ENCODE measurements at places on chromosomes 12 and 14. TPM values are rescaled to one million over a fixed set of nuclear protein-coding genes. Genes with fewer than 3 reads are reported as not detected.
A peak's percentile ranks its signal among the peaks of the same experiment; 100 is the strongest.

DNA sequence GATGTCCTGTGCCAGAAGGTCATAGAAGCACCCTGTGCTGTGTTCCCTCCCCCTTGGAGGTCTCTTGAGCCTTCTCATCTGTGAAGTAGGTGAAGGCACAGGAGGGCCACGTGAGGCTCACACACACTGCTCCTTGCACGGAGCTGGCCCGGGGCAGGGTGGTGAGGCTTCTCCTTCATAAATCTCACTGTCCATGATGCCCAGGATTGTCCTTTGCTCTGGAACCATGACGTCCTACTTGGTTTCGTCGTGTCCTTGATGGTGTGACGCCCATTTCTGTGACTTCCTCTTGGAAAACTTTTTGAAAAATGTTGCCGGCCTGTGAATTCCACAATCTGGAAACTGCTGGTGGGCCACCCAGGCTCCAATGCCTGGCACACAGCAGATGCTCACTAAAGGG is 34.4 kb downstream of the SH2B3 start:
- H3K36me3 ChIP-seq = no peaks in the 10 kb centered on the region
- no peaks in the 10 kb centered on the region for H3K27me3 ChIP-seq
- no peak overlapping the region for H3K4me3 ChIP-seq
- DNase-seq = no peak

DNA sequence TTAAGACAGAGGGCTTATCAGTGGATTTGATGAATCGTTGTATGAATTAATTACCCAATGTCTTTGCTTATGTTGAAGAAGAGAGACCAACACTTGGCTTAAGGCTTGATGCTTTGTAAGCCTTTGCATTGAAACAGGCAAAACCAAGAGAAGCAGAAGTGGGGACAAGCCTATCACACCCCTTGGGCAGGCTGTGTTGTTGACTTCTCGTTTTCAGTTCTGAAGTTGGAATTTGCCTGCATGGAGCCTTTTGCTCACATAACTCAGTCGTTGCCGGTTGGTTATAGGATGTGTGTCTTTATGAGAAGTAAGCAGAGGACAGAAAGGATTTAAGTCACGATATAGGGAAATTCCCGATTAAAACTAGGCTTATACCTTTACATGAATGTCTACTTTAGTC is 94.7 kb downstream of the CCDC92 start:
- no peak overlapping the region for H3K4me3 ChIP-seq
- H3K27ac ChIP-seq = no peak overlapping the region
- H3K27me3 ChIP-seq = no peaks in the 10 kb centered on the region
- no peaks in the 10 kb centered on the region for H3K4me1 ChIP-seq

- H3K27me3 ChIP-seq = no peaks in the 10 kb centered on the region
- DNase-seq = no peak
- no peak overlapping the region for H3K27ac ChIP-seq
- no peaks in the 10 kb centered on the region for H3K36me3 ChIP-seq
These were observed 233.5 kb downstream of the SLC2A13 start for GRCh38 chr12:39872425-39872824.

- H3K27ac ChIP-seq = no peak overlapping the region
- H3K27me3 ChIP-seq = no peaks in the 10 kb centered on the region
- no peaks in the 10 kb centered on the region for H3K36me3 ChIP-seq
- no peaks in the 10 kb centered on the region for H3K4me1 ChIP-seq
- no peak for DNase-seq
These were observed 29.3 kb upstream of the NFKBIA start for GRCh38 chr14:35433826-35434225.

DNA sequence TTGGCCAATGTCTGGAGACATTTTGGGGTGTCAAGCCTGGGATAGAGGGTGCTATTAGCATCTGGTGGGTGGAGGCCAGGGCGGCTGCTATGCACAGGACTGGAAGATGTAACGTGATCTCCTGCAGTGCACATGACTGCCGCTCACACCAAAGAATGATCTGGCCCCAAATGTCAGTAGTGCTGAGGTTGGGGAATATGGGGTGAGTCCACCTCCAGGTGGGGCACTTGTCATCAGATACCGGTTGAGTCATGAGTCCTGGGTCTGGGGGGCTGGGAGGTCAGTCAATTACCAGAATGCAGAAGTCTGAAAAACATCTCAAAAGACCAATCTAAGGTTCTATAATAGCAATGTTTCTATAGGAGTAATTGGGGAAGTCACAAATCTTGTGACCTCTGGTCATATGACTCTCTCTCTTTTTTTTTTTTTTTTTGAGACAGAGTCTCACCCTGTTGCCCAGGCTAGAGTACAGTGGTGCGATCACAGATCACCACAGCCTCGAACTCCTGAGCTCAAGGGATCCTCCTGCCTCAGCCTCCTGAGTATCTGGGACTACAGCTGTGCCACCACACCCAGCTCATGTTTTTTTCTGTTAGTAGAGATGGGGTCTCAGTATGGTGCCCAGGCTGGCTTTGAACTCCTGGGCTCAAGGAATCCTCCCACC is 6.0 kb upstream of the SDSL start:
- no peaks in the 10 kb centered on the region for H3K27me3 ChIP-seq

GRCh38 chr14:81625343-81625742 is 91.7 kb upstream of the SEL1L start:
- H3K4me3 ChIP-seq = no peak overlapping the region
- H3K27me3 ChIP-seq = no peaks in the 10 kb centered on the region
- H3K27ac ChIP-seq = no peak overlapping the region
- DNase-seq = peak; percentile 5
- no peaks in the 10 kb centered on the region for H3K4me1 ChIP-seq

GRCh38 chr12:52669426-52669825 is 10.8 kb downstream of the KRT1 start:
- no peak overlapping the region for H3K27ac ChIP-seq
- no peak overlapping the region for H3K4me3 ChIP-seq
- H3K4me1 ChIP-seq = peaks cover 27% of the 10 kb centered on the region
- no peak for DNase-seq

DNA sequence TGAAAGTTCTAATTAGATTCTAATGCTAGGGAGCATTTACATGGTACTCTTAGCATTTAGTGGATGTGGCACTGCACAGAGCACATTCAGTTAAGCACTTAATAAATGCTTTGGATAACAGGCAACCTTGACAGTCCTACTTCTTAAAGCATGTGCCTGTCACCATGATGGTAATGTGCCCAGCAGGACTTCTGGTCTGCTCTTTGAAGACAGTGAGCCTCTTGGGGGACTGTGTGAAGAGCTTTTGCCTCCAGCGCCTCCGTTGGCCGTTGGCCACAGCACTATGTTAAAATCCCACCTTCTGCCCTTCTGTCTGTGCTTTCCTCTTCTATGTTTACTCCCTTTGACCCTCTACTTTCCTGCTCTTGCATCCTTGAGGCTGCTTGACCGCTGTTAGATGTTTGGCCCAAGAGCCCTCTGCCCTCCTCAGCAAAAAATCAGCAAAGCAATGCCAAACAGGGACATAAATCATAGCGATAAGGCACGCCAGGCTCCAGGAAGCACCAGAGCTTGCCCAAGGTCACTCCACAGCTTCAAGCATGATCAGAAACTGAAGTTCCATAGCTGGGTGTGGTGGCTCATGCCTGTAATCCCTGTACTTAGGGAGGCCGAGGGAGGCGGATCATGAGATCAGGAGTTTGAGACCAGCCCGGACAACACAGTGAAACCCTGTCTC is 8.3 kb downstream of the CDKL1 start:
- peaks cover 14% of the 10 kb centered on the region for H3K4me1 ChIP-seq
- H3K4me3 ChIP-seq = no peak overlapping the region
- H3K27me3 ChIP-seq = no peaks in the 10 kb centered on the region
- no peaks in the 10 kb centered on the region for H3K36me3 ChIP-seq
- DNase-seq = no peak
- H3K27ac ChIP-seq = no peak overlapping the region

DNA sequence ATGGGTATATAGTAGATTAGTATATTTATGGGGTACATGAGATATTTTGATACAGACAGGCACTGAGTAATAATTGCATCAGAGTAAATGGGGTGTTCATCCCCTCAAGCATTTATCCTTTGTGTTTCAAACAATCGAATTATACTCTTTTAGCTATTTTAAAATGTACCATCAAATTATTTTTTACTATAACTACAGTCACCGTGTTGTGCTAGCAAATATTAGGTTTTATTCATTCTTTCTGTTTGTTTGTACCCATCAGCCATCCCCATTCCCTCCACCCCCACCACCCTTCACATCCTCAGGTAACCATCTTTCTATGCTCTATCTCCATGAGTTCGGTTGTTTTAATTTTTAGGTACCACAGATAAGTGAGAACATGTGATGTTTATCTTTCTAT is 115.8 kb downstream of the NUBPL start:
- no peaks in the 10 kb centered on the region for H3K4me1 ChIP-seq
- no peak overlapping the region for H3K4me3 ChIP-seq
- H3K27me3 ChIP-seq = no peaks in the 10 kb centered on the region
- no peak overlapping the region for H3K27ac ChIP-seq

GRCh38 chr14:29054119-29054518 is 287.5 kb downstream of the FOXG1 start:
- H3K27ac ChIP-seq = no peak overlapping the region
- no peaks in the 10 kb centered on the region for H3K36me3 ChIP-seq
- no peaks in the 10 kb centered on the region for H3K4me1 ChIP-seq
- DNase-seq = no peak
- no peaks in the 10 kb centered on the region for H3K27me3 ChIP-seq

DNA sequence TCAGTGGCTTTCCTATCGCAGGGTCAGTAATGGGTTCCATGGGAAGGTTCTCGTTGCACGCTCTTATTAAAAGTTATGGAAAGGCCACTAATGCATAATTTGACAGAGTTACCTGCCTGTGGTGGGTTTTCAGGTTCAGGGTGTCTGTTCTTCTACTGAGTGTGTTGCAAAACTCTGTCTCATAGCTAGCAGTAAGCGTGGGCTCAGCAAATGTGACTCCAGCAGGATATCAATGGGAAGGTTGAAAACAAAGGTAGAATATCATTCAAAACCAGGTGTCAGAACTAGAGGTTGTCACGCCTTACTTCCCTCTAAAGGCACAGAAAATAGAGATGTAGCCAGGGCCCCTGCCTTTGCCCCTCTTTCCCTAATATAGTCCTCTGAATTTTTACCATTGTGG is 24.9 kb downstream of the UBE3B start:
- H3K27me3 ChIP-seq = no peaks in the 10 kb centered on the region
- no peaks in the 10 kb centered on the region for H3K4me1 ChIP-seq
- H3K36me3 ChIP-seq = peaks cover 3% of the 10 kb centered on the region
- no peak overlapping the region for H3K27ac ChIP-seq
- no peak overlapping the region for H3K4me3 ChIP-seq

DNA sequence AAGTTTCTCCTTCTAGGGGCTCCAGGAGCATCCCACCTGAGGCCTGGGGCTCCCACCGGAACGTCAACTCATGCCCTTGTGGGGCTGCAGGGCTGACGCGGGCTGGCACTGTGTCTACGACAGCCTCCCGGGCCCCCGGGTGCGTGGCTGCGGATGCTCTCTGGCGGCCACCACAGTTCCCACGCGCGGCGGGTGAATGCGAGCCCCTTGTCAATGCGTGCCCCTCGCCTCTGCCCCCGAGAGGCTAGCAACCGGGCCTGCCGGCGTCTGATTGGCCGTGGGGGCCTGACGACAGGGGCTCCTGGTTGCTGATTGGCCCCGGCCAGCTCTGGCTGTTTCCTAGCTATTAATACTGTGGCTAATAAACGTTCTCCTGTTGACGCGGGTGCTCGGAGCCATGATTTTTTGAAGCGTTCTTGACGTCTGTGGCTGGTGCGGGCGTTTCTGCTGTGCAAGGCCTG is 1.8 kb upstream of the MEG3 start:
- H3K4me3 ChIP-seq = no peak overlapping the region
- no peak for DNase-seq
- no peaks in the 10 kb centered on the region for H3K4me1 ChIP-seq

- H3K4me3 ChIP-seq = no peak overlapping the region
- peak overlapping the region; percentile 29 for H3K27ac ChIP-seq
- H3K36me3 ChIP-seq = peaks cover 1% of the 10 kb centered on the region
- H3K27me3 ChIP-seq = no peaks in the 10 kb centered on the region
- H3K4me1 ChIP-seq = peaks cover 34% of the 10 kb centered on the region
These were observed 25.5 kb downstream of the CEP83 start for GRCh38 chr12:94434171-94434570.

DNA sequence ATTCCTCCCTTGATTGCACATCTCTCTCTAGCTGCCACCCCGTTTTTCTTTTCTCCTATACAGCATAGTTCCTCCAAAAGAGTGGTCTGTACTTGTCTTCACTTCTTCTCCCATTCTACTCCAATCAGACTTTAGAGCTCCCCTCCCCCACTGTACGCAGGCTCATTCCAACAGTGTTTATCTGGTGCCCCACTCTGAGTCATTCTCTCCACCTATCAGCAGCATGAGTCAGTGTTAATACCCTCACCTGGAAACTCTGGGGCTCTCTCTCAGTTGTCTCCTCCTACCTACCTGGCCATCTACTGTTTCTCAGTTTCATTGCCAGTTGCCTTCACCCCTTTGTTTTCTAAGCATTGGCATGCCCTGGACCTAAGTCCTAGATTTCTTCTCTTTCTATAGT is 175.1 kb upstream of the ARHGAP5 start:
- H3K27me3 ChIP-seq = no peaks in the 10 kb centered on the region
- H3K4me1 ChIP-seq = peaks cover 16% of the 10 kb centered on the region
- DNase-seq = peak; percentile 69
- no peaks in the 10 kb centered on the region for H3K36me3 ChIP-seq
- no peak overlapping the region for H3K4me3 ChIP-seq
- H3K27ac ChIP-seq = no peak overlapping the region

GRCh38 chr12:26580619-26581018 is 252.4 kb downstream of the ITPR2 start:
- no peak overlapping the region for H3K4me3 ChIP-seq
- no peak overlapping the region for H3K27ac ChIP-seq
- no peaks in the 10 kb centered on the region for H3K27me3 ChIP-seq

DNA sequence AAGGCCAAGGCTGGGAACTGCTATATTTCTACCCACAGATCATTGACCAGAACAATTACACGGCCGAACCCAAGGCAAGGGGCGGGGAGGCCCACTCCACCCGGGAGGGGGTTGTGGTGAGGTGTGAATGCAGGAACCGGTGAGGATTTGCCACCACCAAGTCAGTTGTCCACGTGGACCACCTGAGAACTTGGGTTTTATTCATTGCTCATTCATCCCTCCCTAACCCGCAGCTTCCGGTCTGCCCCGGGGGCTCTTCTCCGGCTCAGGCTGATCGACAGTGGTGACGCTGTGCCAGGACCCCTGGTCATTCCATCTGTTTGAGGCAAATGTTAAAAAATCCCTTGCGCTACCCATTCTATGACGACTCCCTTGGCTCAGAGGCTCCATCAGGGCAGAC is 127.7 kb upstream of the RTL1 start:
- no peak overlapping the region for H3K27ac ChIP-seq
- no peaks in the 10 kb centered on the region for H3K36me3 ChIP-seq
- no peaks in the 10 kb centered on the region for H3K27me3 ChIP-seq
- DNase-seq = no peak
- H3K4me1 ChIP-seq = no peaks in the 10 kb centered on the region

- peaks cover 9% of the 10 kb centered on the region for H3K4me1 ChIP-seq
- DNase-seq = no peak
- H3K36me3 ChIP-seq = no peaks in the 10 kb centered on the region
- H3K27me3 ChIP-seq = peaks cover 6% of the 10 kb centered on the region
These were observed 3.6 kb upstream of the HRK start for GRCh38 chr12:116884871-116885270.

- H3K4me3 ChIP-seq = no peak overlapping the region
- H3K27me3 ChIP-seq = no peaks in the 10 kb centered on the region
- no peak for DNase-seq
These were observed 23.3 kb upstream of the BTBD6 start for GRCh38 chr14:105224845-105225570.

The DYNC1H1 gene
- 349 TPM for total RNA-seq

The GLIPR1L2 gene
- not detected for total RNA-seq

The HEBP1 gene
- total RNA-seq = 55.2 TPM

The PRKD1 gene
- total RNA-seq = 0.49 TPM

The DHRS2 gene
- total RNA-seq = 12.8 TPM

The LMNTD1 gene
- total RNA-seq = not detected

The RGS6 gene
- total RNA-seq = not detected

The LRRIQ1 gene
- not detected for total RNA-seq

The ETNK1 gene
- 78.7 TPM for total RNA-seq

The IFNG gene
- total RNA-seq = not detected

The KRT83 gene
- total RNA-seq = not detected

All from Caco-2 (cell line).